ENCODE measurements at places on chromosomes 13 and 19. TPM values are rescaled to one million over a fixed set of nuclear protein-coding genes. Genes with fewer than 3 reads are reported as not detected.

The FLT1 gene
- total RNA-seq, result 12.1 TPM

The RXFP2 gene
- total RNA-seq, result 0.29 TPM

The SEMA6B gene
- total RNA-seq, result 27.4 TPM

The SLC6A16 gene
- total RNA-seq, result 0.11 TPM

The MAP4K1 gene
- 1.3 TPM for total RNA-seq

The OR7A5 gene
- not detected for total RNA-seq

The C19orf18 gene
- not detected for total RNA-seq

The CDC16 gene
- total RNA-seq, result 23.1 TPM

The HIF3A gene
- not detected for total RNA-seq

The ZNF221 gene
- 3.3 TPM for total RNA-seq

The KLK12 gene
- total RNA-seq, result not detected

The PCP2 gene
- total RNA-seq, result not detected

The SELENOV gene
- total RNA-seq, result not detected

The CERS1 gene
- total RNA-seq, result 16.5 TPM

The LHB gene
- 1.3 TPM for total RNA-seq

The SLC10A2 gene
- total RNA-seq, result not detected

The ANKLE1 gene
- 6.9 TPM for total RNA-seq

The LILRB5 gene
- not detected for total RNA-seq

The SERTM1 gene
- total RNA-seq, result not detected

The ATP8B3 gene
- 1.5 TPM for total RNA-seq

The DCT gene
- not detected for total RNA-seq

The TLE2 gene
- 1.0 TPM for total RNA-seq

The OR7C2 gene
- not detected for total RNA-seq

The DHDH gene
- total RNA-seq, result not detected

The LAIR1 gene
- total RNA-seq, result not detected

The TDRD12 gene
- not detected for total RNA-seq

The MCEMP1 gene
- 0.27 TPM for total RNA-seq

The NCAN gene
- 0.03 TPM for total RNA-seq
